ENCODE measurements at places on chromosomes 2 and 18.
A peak's percentile ranks its signal among the peaks of the same experiment; 100 is the strongest.

DNA sequence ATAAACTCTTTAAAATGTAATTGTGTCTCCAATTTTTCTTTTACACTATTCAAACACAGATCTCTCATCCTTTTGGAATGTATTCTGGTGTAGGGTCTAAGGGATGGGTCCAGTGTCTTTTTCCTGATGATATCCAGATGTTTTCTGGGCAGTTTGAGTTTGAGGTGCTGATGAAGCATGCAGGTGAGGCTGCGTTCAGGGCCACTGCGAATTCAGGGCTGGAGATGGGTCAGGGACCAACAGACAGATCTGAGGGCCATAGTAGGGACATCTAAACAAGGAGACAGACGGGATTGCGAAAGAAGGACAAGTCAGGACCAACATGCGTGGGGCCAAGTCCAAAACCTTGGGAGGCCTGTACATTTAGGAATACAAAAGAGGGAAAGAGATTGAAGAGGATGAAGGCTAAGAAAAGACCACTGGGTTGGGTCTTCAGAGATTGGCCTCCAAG is 70.2 kb downstream of the ACAA2 start:
- no peak for DNase-seq

DNA sequence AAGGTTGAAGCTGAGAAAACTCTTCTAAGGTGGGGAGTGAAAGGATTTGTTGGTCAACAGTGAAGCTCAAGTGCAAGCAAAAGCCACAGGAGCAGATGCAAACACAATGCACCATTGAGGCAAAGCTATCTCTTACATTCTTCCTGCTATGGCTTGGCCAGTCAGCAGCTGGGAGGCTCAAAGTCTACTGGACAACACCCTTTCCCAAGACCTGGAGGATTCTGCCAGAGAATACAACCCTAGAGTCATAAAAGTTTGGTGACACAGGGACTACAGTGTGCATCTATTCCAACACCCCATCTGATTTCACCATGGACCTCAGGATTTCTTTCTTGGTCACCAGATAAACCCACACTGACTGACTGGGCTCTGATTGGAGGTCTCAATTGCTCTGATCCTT is 342.0 kb downstream of the HRH4 start:
- no peak for DNase-seq

DNA sequence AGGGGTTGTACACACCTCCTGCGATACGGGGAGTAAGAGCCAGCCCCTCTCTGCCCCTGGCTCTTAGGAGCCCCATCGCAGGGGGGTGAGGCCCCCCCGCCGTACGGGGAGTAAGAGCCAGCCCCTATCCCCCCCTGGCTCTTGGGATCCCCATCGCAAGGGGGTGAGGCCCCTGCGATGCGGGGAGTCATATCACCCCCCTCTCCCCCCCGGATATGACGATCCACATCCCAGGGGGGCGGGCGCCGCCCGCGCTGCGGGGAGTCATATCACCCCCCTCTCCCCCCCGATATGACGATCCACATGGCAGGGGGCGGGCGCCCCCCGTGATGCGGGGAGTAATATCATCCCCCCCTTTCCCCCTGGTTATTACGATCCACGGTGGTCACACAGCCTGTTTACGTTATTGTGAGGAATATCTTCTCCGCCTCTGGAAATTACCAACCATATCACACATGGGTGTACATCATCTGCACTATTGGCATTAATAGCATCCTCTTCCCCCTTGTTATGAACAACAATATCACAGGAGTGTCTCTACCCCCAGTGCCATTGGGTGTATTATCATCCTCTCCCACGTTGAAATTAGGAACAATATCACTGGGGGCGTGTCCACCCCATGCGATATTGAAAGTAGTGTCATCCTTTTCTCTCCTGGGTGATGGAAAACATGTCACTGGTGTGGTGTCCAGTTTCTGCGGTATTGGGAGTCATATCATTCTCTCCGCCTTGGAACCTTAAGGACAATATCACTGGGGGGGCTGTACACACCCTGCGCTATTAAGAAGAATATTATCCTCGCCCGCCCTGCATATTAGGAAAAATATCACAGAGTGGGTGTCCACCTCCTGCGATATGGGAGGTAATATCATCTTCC is 24.7 kb upstream of the NAGK start:
- no peak for DNase-seq

GRCh38 chr18:55386545-55386944 is 201.4 kb downstream of the TCF4 start:
- no peak for DNase-seq

DNA sequence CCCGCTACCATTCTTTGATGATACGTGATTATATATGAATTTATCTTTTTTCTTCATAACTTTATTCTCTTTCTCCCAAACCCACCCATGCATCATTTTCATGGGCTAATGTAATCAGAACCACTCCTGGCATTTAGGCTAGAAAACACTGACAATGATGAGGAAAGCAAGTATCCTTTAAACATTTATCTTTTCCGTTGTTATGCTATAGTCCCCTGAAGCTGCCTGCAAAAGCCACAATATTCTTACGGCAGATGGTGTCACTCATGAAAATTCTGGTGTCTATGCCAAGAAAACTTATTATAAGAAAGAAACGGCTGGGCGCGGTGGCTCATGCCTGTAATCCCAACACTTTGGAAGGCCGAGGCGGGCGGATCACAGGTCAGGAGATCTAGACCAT is 221.8 kb upstream of the CTAGE1 start:
- no peak for DNase-seq

- no peak for DNase-seq
Measured at GRCh38 chr2:11830708-11831301, 84.4 kb downstream of the LPIN1 start.

GRCh38 chr2:101205521-101206479 is 46.9 kb upstream of the CNOT11 start:
- DNase-seq: no peak

GRCh38 chr2:100274076-100274475 is 48.2 kb downstream of the LONRF2 start:
- no peak for DNase-seq

DNA sequence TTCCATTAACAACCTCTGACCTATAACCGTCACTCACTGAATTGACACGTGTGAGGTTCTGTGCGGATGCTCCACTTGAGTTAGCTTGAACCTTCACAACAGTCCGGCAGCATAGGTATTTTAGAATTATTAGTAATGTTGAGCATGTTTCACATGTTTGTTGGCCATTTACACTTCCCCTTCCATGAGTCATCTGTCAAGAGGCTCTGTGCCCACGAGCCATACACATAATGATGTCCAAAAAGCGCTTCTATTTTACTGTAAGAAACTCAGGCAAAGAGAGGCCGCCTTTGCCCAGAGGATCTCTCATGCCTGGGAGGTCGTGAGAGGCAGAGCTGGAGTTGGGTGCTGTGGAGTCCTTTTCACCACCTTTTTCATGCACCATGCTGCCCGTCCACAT is 28.9 kb upstream of the TMEM214 start:
- no peak for DNase-seq

DNA sequence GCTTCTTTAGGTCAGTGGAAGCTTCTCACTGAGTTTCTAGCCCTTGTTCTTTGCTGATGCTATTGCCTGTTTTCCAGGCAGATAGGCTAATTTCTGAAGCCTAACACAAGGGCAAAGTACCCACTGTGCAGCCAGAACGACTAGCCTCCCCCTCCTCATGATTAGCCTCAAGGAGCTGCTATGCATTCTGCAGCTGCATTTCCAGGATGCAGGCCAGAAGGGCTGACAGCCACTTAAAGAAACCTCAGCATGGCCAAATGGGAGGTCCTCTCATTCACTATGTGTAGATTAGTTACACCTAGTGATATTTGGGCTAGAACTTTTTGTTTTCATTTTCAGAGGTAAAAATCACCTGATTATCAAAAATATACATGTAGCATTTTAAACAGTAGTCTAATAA is 216.0 kb downstream of the RAD51AP2 start:
- no peak for DNase-seq

DNA sequence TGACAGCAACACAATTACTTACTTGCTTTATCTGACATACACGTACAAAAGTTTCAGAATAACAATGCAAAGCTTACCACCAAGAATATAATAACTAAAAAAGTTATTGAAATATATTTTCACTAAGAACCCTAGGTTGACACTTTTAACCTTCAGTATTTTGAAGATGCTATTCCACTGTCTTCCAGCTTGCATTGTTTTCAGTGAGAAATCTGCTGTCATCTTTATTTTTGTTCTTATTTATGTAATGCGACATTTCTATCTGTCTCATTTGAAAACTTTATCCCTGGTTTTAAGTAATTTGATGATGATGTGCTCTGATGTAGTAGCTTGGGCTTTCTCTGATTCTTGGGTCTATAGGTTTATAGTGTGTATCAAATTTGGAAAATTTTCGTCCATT is 165.0 kb upstream of the SMIM21 start:
- DNase-seq: no peak

- DNase-seq: no peak
Measured at GRCh38 chr2:10764096-10764785, 42.8 kb downstream of the ATP6V1C2 start.

DNA sequence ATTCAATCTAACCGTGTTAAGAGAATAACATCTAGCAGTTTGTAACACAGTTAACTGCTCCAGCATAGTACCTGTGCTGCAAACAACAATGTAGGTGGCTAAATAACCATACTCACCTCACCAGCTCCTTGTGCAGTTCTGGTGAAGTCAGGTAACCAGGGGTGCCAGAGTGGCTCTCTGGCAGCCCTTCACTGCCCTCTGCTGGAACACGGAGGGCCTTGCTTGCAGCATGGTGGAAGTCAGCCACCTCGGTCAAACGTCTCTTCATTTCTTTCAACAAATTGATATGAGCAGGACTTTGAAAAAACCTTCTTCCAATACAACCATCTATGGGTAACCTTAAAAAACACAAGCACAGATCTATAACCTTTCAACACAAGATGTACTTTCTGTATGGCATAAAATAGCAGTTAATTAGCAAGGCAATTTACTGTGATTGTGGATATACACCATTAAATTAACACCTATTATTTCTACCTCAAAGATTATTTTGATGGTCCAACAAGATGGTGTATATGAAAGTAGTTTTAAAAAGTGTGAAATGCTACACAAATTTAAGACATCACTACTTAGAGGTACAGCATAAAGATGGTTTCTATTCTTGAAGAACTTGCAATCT is 56.6 kb downstream of the EPG5 start:
- peak; percentile 23 for DNase-seq

DNA sequence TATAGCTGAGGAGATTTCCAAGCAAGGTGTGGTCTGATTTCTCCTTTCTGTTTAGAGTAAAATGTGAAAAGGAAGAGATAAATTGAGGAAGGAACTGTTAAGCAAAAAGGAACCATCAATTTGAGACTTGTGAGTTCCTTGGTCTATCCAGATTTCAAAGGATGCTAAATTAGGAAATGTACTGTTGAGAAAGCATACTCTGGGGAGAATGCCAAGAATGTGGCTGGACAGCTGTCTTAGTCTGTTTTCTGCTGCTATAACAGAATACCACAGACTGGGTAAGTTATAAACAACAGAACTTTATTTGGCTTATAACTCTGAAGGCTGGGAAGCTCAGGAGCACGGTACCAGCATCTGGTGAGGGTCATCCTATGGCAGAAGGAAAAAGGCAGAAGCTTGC is 1097.2 kb downstream of the TDRD15 start:
- DNase-seq: no peak

- no peak for DNase-seq
Measured at GRCh38 chr18:3960977-3961376, 494.1 kb downstream of the DLGAP1 start.

- no peak for DNase-seq
Measured at GRCh38 chr2:202022755-202023154, 10.9 kb upstream of the FZD7 start.

- no peak for DNase-seq
Measured at GRCh38 chr2:151091583-151091982, 170.1 kb downstream of the RBM43 start.

- no peak for DNase-seq
Measured at GRCh38 chr2:241795021-241795999, 13.7 kb upstream of the NEU4 start.

- no peak for DNase-seq
Measured at GRCh38 chr2:16253291-16253690, 312.9 kb downstream of the MYCN start.

DNA sequence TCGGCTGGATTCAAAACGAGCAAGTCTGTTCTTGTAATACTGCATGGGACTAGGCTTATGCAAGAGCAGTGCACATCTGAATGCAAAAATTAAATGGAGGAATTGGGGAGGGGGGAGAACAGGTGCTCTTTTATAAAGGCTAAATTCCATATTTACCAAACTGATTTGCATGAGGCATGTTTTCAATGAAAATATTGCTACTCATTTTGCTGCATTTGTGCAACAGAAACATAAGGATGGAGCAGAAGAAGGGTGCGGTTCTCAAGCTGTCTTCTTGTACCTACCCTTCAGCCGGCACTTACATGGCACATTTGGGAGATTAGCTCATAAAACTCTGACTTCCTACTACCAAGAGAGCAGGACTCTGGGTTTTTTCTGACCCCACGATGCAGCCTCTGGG is 256.4 kb downstream of the CDCA7 start:
- DNase-seq: no peak

DNA sequence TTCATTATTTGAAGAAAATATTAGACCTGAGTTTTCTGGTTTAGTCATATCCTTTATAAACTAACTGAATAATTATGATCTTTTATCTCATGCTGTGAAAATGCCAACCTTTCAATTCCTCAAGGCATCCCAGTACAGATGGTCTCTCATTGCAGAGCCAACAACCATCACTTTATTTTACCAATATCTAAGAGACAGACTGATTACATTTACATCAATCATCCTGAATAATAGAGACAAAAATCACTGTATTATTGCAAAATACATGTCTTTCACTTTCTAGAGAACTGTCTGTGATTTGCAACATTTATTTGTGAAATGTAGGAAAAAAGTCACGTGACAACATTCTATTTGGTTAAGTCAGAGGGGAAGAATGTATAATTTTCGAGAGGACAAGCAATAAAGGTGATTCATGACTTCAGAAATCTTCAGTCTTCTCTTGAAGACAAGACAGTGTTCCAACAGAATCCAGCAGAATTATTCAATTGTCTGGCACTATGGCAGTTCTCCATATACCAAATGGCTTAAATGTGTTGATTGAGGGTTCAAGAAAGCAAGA is 503.6 kb upstream of the SYT4 start:
- no peak for DNase-seq

DNA sequence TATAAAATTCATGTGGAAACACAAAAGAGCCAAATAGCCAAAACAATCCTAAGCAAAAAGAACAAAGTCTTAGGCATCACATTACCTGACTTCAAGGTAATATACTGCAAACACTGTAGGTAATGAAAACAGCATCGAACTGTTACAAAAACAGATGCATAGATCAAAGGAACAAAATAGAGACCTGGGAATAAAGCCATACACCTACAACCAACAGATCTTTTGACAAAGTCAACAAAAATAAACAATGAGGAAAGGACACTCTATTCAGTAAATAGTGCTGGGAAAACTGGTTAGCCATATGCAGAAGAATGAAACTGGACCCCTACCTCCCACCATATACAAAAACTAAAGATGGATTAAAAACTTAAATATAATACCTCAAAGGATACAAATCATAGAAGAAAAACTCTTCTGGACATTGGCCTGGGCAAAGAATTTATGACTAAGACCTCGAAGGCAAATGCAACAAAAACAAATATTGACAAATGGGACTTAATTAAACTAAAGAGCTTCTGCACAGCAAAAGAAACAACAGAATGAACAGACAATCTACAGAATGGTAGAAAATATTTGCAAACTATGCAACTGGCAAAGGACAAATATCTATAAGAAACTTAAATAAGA is 218.0 kb downstream of the PHLPP1 start:
- no peak for DNase-seq

All from activated B cell treated with CpG ODN at 0.5 μM for 24 hours (primary cell).